Effector CD8-positive, alpha-beta T cell (primary cell): ENCODE measurements at places on chromosomes 3 and 15.

GRCh38 chr3:72579191-72579580 is 269.1 kb downstream of the SHQ1 start:
- DNase-seq = no peak

GRCh38 chr3:127805026-127805753 is 17.1 kb downstream of the MGLL start:
- no peak for DNase-seq

GRCh38 chr15:25954398-25954797 is 91.3 kb upstream of the ATP10A start:
- DNase-seq = no peak

- DNase-seq = no peak
Measured at GRCh38 chr15:80931191-80931590, 58.4 kb downstream of the MESD start.

GRCh38 chr15:60399931-60400330 is 2.1 kb upstream of the ANXA2 start:
- DNase-seq = no peak

DNA sequence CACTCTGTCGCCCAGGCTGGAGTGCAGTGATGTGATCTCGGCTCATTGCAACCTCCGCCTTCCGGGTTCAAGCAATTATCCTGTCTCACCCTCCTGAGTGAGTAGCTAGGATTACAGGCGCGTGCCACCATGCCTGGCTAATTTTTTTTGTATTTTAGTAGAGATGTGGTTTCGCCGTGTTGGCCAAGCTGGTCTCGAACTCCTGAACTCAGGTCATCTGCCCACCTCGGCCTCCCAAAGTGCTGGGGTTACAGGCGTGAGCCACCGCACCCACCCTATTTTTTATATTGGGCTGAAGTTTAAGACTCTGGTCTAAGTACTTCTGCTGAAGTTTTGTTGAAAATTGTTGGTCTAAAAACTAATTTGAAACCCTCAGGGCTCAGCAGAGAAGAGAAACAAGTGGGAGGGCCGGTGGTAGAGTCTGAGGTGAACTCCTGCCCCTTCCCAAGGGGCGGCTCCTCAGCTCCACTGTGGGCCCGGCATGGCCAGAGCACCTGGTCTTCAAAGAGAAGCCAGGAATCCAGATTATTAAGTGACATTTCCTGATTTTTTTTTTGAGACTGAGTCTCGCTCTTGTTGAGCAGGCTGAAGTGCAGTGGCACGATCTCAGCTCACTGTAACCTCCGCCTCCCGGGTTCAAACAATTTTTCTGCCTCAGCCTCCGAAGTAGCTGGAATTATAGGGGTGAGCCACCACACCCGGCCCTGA is 4.0 kb downstream of the HDAC11 start:
- no peak for DNase-seq

DNA sequence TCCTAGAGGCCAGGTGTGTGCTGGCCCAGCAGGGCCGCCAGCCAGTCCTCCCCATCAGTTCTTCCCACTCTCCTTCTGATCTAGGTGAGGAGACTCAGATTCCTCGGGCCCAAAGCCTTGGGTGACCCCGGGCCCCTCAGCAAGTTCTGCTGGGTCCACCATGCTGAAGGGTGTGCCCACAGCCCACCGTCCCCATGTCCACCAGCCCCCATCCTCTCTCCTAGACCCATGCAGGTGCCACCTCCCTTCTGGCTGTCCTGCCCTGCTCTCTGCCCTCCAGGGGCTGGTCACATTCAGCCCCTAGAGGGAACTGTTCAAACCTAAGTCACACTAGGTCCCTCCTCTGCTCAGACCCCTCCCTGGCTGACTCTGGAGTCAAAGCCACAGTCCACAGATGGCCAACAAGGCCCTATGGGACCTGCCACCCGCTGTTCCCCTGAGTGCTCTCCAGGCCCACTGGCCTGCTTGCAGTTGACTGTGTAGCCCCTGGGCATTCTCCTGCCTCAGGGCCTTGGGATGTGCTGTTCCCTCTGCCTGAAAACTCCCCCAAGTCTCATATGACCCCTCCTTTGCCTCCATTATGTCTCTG is 878 bp upstream of the TLR9 start:
- no peak for DNase-seq

GRCh38 chr3:133841196-133841595 is 35.6 kb downstream of the SRPRB start:
- no peak for DNase-seq

GRCh38 chr3:171396048-171396447 is 64.2 kb downstream of the TNIK start:
- no peak for DNase-seq

DNA sequence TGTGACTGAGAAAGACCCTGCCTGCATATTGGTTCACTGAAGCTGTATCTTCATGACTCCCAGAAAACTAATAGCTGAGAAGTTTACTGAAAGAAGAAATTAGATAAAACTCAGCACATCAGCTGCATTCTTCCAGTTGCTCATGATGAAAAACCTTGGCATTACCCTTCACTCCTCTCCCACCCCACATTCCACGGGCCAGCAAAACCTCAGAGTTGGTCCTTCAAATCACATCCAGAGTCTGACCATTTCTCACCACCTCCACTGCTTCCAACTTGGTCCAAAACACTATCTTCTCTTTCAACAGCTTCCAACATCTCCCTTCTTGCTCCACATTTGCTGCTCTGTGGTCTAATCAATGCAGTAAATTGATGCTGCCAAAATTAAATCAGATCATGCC is 97.1 kb downstream of the CD47 start:
- no peak for DNase-seq

- DNase-seq = no peak
Measured at GRCh38 chr15:20646529-20647142, 105.0 kb upstream of the GOLGA6L6 start.

DNA sequence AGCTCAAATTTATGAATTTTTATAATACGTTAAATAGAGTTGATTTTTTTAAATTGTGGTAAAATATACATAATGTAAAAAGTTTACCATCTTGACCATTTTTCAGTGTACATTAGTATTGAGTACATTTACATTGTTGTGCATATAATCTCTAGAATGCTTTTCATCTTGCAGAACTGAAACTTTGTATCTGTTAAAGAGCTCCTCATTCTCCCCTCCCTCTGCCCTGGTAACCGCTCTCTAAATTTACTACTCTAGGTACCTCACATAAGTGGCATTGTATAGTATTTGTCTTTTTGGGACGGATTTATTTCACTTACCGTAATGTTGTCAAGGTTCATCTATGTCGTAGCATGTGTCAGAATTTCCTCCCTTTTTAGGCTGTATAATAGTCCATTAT is 13.6 kb downstream of the TBC1D23 start:
- DNase-seq = no peak

DNA sequence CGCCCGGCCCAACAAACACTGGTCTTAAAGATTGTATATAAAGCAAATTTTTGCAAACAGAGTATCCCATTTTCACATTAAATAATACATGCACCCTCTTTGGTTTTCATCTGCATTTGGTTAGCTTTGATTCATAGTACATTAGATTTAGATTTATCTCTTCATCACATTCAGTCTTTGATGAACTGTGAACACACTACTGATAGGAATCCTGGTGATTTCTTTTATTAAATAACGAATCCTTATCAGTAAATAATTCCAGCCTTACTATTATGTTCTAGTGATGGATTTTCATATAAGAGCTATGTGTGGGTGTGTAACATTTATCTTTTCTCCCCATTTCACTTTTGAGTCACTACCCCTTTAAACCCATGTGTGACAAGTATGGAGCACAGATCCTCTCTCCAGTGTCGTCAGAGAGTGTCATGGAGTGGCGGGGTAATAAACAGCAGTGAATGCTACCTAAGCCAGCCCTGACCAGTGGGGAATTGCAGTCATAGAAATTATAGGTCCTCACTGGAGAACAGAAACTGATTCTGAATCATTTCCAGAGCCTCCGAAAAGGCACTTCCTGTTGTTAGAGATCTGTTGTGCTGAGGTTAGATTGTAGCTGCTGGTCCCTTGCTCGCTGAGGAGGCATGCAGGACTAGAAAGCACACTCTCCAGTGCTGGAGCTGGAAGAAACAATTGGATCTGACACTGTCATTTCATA is 22.0 kb downstream of the SLC7A14 start:
- DNase-seq = no peak

GRCh38 chr3:13706451-13706850 is 157.5 kb downstream of the FBLN2 start:
- no peak for DNase-seq

- no peak for DNase-seq
Measured at GRCh38 chr15:74428970-74429780, 4.6 kb downstream of the SEMA7A start.

GRCh38 chr3:10533737-10534023 is 28.3 kb upstream of the ATP2B2 start:
- DNase-seq = no peak

GRCh38 chr3:185308126-185308754 is 54.4 kb upstream of the EHHADH start:
- peak; percentile 4 for DNase-seq

DNA sequence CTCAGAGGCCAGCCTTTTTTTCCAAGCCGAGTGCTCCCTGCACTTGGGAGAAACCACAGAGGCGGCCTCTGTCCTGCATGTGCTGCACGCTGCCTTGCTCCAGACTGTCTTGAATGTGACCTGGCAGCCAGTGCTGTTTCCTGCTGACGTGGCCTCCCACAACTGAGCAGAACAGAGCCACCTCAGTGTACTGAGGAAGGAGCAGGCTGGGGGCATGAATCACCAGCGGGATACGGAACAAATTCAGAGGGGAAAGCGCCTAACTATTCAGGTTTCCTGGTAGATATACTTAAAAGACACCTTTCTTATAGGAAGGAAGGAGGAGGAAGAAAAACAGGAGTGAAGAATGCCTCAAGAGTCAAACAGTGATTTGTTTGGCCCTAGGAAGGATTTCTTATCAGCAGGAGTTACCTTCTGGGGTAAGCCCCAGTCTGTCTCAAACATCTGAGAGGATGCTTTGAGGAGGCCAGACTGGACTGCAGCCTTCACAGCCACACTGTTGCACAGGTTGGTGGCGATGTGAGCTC is 114.0 kb downstream of the FNDC3B start:
- no peak for DNase-seq

DNA sequence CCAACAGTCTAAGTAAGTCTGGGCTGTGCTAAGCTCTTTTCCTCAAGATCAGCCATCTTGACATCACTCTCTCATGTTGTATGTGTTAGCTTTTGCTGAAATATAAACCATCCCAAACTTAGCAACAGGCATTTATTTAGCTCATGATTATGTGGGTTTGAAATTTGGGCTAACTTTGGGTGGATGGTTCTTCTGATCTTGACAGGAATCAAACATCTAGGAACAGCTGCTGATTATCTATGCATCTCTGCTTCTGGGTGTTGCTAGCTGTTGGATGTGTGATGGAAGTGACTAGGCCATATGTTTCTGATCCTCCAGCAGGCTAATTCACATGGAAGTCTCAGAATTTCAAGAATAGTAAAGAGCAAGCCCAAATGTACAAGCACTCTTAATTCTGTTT is 615.2 kb upstream of the TGFBR2 start:
- no peak for DNase-seq

DNA sequence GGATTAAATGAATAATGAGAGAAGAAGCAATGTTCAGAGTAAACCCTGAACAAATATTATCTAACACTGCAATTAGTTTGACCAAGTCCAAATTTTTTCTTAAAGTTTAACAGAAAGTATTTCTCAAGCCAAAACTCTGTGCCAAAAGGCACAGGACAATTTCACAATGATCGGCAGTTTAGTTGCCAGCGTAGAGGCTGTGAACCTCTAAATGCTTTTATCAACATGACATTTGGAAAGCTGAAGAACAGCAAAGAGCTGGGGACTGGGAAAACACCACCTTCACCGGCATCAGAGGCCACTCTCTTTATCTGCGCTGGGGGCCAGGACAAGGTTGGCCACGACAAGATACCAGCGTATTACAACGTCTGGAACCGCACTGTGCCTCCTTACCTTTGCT is 125.6 kb downstream of the ADAMTS17 start:
- no peak for DNase-seq

DNA sequence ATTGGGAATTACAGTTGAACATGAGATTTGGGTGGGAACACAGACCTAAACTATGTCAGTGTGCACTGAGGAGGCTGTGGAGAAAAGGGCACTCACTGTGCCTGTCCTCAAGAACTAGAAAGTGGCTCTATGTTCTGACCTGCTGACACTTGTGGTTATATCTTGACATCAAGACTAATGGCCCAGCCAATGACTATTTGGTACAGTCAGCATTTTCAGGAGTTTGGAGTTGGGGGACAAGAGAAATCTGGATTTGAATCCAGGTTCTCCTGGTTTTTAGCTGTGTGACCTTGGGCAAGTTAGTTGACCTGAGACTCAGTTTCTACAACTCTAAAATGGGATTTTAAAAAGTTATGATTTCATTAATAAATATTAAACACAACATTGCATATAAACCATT is 647.0 kb upstream of the CFAP20DC start:
- DNase-seq = no peak

GRCh38 chr15:70512772-70513362 is 250.5 kb downstream of the UACA start:
- DNase-seq = no peak

DNA sequence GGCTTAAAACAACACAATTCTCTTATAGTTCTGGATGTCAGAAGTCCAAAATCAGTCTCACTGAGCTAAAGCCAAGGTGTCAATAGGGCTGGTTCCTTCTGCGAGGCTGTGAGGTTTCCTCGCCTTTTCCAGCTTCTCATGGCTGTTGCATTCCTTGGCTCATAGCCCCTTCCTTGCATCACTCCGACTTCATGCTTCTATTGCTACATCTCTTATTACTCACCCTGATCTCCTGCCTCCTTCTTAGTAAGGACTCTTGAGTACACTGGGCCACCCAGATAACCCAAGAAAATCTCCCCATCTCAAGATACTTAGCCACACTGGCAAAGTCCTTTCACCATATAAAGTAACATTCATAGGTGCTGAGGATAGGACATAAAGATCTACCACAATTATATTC is 193.9 kb downstream of the ADAMTS17 start:
- no peak for DNase-seq

DNA sequence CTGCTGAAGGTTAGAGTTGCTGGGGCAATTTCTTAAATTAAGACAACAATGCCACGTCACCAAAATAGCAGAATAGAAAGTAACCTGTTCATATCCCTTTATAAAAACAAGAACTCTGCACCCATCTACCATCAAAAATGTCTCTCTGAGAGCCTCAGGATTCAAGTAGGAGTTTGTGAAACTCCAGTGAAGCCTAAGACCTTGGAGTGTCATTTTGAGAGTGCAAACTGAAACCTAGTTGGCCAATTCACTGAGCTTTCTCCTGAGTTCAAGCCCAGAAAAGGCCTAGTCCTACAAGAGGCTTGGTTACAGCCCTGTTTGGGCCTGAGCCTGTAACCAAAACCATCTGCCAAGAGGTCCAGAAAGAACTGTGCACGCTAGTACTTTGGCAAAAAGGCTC is 335.1 kb downstream of the EFHB start:
- DNase-seq = no peak
